ENCODE measurements at places on chromosomes 3 and 15.

- DNase-seq: no peak
Measured at GRCh38 chr3:26171006-26171405, 381.1 kb downstream of the OXSM start.

GRCh38 chr3:66394019-66394752 is 106.6 kb downstream of the LRIG1 start:
- no peak for DNase-seq

DNA sequence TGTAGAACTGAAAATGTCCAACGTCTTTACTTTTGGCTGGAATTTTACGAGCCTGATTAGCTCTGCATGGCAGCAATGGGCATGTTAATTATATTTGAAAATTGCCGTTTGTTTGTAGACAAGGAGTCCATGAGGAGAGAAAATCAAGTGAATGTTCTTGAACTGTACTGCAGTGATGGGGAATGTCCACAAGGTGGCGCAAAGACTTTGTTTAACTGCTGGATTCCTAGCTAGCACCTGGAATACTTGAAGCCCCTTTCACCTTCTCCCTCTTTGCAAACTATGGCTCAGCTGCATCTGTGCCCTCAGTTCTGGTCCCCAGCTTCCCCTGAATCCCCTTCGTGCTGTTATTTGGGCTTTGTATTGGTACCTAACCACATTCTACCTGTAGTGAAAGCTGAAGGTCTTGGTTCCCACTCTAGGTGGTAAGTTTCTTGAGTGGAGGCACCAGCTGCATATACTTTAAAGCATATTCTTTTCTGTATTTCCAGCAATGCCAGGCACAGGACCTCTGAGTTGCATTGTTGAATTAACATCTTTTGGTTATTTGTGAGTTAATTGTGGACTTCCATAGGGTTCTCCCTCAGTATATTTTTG is 25.3 kb downstream of the EXOG start:
- peak; percentile 27 for DNase-seq

DNA sequence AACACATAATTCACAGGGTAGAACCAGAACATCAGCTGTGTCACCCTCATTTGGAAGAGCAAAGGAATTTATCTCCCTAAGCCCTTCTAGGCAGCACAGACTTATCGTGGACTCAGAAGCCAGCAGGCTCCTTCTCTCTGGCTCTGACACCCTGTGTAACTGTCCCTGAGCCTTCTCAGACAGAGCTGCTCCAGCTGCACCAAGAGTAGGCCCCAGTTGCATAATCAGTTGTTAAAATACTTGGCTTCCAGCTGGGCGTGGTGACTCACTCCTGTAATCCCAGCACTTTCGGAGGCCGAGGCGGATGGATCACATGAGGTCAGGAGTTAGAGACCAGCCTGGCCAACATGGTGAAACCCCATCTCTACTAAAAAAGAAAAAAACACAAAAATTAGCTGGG is 49.4 kb upstream of the ACVR2B start:
- no peak for DNase-seq

GRCh38 chr15:67564021-67564967 is 21.8 kb downstream of the MAP2K5 start:
- DNase-seq: no peak

DNA sequence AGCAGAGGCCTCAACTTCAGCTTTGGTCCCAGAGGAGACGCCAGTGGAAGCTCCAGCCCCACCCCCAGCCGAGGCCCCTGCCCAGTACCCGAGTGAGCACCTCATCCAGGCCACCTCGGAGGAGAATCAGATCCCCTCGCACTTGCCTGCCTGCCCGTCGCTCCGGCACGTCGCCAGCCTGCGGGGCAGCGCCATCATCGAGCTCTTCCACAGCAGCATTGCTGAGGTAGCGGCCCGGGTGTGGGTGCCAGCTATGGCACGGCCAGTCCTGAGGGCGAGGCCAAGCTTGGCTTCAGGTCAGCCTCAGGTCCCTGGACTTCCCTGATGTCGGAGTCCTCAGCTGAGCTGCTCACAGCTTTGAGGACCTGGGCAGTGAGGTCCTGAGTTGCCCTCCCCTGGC is 5.7 kb upstream of the STAB1 start:
- DNase-seq: no peak

GRCh38 chr15:35040339-35041255 is 44.5 kb downstream of the NANOGP8 start:
- no peak for DNase-seq

GRCh38 chr3:25044762-25045710 is 383.0 kb upstream of the RARB start:
- DNase-seq: no peak

DNA sequence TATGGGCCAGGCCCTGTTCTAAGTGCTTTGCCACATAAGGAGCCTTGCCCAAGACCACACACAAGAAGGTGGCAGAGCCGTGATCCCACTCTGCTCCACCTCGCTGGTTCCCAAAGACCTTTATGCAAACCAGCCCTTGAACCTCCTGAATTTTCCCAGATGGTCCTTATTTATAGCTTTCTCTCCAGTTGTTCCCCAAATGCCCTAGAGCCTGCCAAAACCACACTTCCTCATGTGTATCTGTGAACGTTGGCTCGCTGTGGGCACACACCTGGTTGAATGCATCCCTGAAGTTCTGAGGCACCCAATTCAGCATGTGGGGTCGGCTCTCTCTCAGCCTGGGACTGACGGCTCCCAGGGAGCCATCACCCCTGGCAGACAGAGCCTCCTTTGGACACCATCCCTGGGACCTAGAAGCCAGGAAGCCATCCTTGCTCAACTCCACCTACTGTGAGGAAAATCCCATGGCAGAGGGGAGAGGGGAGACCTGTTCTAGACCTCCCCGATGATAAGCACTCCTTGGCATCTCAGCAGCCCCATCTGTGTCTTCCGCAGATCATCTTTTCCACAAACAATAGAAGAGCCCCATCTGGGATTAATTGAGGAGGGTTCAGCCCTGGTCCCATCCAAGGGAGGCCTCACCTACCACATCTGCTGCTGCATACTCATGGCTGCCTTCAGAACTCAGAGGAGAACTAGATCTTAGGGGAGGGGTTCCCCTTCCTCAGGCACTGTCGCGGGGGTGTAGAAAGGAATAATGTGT is 42.3 kb upstream of the LIMD1 start:
- no peak for DNase-seq

DNA sequence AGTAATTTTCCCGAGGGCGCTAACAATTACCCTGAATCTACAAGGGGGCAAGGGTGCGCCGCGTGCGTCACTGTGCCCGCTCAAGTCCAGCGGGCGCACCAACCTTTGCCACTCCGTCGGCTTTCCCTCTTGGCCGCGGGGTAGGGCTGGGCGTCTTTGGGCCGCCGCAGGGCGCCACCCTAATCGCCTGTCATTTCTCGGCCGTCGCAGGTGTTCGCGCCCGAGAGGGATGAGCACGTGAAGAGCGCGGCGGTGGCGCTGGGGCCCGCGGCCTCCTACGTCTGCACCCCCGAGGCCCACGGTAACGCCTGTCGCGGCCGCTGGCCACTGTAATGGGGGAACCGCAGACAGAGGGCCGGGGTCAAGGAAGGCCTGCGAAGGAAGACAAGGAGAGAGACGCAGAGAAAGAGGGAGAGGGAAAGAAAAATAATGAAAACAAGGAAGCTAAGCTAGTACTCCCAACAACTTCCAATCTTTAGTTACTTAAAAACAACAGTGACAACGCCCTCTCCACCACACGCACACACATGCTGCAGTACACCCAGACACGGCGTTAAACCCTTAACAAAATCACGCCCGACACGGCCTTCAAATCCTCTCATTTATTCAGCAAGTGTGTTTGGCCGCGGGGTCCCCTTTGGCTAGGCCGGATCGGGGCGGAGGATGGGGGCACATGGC is 3.8 kb downstream of the SKOR1 start:
- no peak for DNase-seq

DNA sequence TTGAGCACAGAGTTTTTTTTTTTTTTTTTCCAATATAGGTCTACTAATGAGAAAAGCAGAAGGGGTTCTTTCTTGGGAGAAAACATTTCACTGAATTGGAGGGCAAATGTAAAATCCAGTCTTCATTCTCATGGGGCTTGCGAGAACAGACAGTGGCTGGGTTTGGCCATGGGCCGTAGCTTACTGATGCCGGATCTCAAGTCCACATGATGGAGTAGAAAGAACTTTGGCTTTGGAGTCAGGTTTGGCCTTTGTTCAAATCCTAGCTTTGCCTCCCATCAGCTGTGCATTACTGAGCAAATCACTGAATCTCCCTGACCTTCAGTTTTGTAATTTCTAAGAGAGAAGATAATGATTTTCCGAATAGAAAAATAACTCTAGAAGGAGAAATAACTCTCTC is 59.7 kb downstream of the LMCD1 start:
- no peak for DNase-seq

DNA sequence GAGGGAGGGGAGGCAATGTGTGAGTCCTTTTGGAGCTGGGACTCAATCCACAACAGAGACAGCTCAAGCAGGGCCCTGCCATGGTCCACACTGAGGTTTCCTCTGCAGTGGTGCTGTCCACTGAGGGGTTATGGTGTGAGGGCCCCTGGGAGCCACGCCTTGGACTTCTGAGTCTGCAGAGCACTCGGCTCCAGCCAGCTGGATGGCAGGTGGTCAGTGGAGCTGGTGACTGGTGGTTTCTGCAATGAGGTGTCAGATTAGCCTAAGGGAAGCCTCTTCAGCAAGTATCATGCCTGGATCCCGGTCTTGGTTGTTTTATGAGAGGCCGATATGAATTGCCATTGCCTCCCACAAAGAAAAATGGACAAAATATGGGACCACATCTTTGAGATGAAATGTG is 21.7 kb downstream of the LSM3 start:
- no peak for DNase-seq

GRCh38 chr3:127590282-127590592 is 296 bp downstream of the TPRA1 start:
- no peak for DNase-seq

DNA sequence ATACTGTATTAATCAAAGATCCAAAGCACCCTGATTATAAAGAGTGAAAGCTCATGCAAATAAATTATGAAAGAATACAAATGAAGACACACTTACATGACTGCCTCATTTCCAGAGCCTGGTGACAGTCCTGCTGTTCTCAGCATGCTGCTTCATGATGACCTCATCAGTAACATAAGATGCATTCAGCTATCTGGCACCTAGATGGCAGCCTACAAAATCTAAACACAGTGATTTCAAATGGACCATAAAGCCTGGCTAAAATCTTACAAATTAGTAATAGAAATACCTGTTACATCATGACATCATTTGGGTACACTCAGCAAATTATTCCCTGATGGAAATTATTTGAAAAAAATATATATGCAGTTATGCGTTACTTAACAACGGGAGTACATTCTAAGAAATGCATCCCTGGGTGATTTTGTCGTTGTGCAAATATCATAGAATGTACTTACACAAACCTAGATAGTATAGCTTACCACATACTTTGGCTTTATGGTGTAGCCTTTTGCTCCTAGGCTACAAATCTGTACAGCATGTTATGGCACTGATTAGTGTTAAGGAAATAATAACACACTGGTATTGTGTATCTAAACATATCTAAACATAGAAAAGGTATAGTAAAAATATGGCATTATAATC is 207.2 kb downstream of the EPHA3 start:
- DNase-seq: no peak

- DNase-seq: no peak
Measured at GRCh38 chr3:178275311-178275710, 260.9 kb upstream of the KCNMB2 start.

DNA sequence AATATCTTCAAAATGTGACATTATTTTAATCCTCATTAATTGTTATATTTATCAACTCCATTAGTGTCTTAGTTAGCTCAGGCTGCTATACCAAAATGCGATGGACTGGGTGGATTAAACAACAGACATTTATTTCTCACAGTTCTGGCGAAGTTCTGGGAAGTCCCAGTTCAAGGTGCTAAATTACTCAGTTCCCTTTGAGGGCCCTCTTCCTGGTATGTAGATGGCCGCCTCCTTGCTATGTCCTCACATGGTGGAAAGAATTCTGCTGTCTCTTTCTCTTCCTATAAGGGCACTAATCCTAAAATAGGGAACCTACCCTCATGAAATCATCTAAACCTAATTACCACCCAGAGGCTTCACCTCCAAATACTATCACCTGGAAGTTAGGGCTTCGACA is 38.8 kb upstream of the DUT start:
- DNase-seq: no peak

DNA sequence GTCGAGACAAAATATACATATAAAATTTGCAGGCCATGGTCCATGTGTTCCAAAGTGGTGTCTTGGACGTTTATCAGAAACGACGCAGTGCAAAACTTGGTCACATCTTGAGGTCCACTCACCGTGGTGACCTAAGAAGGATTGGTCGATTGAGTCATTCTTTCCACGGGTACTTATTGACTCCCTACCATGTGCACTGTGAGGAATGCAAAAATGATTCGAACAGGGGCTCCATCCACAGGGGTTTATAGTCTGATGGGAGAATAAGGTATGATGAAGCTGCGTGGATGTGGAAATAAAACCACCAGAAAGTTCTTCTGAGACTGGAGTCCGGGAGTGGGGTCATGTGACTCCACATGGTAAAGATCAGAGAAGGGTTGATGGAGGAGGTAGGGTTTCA is 185.2 kb downstream of the ITPR1 start:
- DNase-seq: no peak

DNA sequence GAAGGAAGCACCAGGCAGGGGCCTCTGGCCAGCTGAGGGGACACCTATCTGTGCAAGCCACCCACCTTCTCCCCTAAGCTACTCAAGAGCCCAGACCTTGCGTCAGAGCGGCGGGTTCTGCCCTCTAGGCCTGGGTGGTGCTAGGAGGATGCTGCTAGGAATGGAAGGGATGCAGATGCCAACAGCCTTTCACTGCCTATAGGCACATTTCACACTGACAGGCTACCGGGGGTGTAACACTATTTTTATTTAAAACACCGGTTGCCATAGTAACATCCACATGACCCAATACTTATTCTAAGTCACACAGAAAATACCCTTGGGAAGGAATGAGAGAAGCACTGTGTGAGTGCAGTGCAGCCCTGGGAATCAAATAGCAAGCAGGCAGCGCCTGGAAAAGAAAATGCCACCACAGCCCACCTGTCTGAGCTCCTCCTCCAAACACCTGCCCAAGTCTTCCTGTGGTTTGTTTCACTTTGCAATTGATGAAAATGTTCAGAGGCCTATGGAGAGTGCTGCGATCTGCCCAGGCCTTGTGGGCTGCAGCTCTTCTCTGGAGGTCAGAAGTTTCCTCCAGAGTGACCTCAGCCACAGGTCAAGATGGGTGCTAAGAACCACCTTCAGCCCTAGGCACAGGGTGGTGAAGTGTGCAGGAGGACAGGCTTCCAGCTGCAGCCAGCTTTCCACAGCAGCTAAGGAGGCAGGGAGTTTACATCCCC is 113.5 kb upstream of the TOPAZ1 start:
- DNase-seq: no peak

- DNase-seq: no peak
Measured at GRCh38 chr3:130425484-130425883, 80.0 kb downstream of the COL6A5 start.

DNA sequence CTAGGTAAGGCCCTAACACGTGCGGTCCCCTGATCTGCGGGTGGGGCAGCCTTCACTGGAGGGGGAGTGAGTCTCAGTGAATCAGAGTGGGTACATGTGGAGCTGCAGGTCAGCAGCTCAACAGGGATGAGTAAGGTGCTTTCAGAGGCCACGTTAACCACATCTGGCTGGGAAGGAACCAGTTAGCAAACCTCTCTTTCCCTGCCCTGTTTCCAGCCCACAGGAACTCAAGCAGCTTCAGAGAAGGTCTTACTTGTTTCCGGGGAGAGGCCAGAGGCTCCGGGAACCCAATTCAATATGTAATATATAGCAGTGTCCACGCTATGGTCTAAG is 175.3 kb downstream of the XXYLT1 start:
- DNase-seq: no peak

- DNase-seq: no peak
Measured at GRCh38 chr3:151460228-151460627, 633 bp downstream of the IGSF10 start.

- no peak for DNase-seq
Measured at GRCh38 chr3:96267577-96267976, 546.8 kb upstream of the EPHA6 start.
